Astrocyte (in vitro differentiated cells and primary cell): ENCODE measurements at places on chromosomes 3 and 15. TPM values are rescaled to one million over a fixed set of nuclear protein-coding genes. Genes with fewer than 3 reads are reported as not detected.

ST6GAL1 gene
- 15.8 and 19.3 TPM in 2 replicates for total RNA-seq

PCBP4 gene
- total RNA-seq: 95.4 and 102 TPM in 2 replicates

HYAL1 gene
- total RNA-seq: 0.27 and 0.46 TPM in 2 replicates

HGD gene
- total RNA-seq: 0.52 TPM in 1 of 2 replicates, not detected in the other

CAMKV gene
- total RNA-seq: 0.22 and 0.45 TPM in 2 replicates

C2CD4B gene
- total RNA-seq: not detected in 2 replicates

WDR76 gene
- total RNA-seq: 0.73 and 1.0 TPM in 2 replicates

GRCh38 chr3:112348943-112349342, 16.0 kb downstream of the CD200 start:
- DNase-seq: no peak

DNA sequence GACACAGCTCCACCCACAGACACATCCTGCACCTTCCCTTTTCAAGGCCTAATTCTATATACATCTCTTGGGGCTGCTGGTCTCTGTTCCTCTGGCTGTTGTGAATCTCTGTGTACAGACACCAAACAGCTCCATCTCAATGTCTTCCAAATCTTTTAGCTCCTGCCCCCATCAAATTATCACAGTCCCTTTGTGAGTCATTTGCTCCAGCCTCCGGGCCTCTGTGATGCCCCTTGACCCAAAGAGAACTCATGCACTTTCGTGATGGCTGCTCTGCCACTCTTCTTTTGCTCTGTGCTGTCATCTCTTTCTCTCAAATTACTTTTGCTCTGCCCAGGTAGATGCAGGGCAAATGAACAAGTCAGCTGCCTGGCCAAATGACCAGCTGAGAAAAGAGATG, 369.0 kb upstream of the CDIN1 start:
- no peak for DNase-seq

DNA sequence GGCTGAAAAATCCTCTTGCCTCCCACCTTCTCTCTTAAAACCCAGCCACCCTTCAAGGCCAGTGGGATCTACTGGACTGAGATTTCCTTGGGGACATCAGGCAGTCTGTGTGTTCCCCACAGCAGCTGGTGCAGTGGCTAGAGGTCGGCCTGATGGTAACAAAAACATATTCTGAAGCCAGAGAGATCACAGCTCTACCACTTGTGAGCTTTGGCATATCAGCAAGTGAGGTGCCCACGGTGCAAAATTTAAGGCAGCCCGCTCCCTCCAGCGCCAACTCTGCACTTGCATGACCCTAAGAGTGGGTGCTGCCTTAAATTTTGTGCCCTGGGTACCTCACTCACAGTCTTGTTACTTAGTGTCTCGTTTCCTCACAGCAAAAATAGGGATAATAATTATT, 97.2 kb downstream of the MESD start:
- no peak for DNase-seq

- no peak for DNase-seq
Measured at GRCh38 chr3:83662381-83662960, 1296.3 kb upstream of the CADM2 start.

- no peak for DNase-seq
Measured at GRCh38 chr15:43901495-43901894, 74.7 kb downstream of the WDR76 start.

DNA sequence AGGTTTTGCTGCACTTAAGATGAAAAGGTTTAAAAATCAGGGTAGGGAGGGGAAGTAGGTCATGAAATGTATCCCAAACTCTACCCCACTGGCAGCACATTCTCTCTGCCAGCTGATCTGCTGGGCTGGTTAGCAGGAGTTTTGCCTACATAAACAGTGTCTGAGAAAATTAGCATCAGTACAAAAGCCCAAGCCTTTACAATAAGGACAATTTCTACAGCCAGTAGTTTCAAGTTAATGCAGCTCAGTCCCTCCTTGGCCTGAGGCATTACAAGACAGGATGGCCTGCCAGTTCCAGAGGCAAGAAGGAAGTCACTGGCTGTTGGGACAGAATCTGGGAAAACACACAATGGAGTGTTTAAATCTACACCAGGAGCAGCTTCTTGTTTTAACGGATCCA, 32.8 kb downstream of the NCEH1 start:
- no peak for DNase-seq

- DNase-seq: no peak
Measured at GRCh38 chr3:195551381-195551978, 8.4 kb upstream of the PPP1R2 start.

GRCh38 chr3:170966495-170966894, 58.1 kb upstream of the EIF5A2 start:
- DNase-seq: peak; percentile 20

GRCh38 chr3:64055076-64055475, 31.8 kb upstream of the PSMD6 start:
- DNase-seq: no peak

GRCh38 chr3:49295489-49296058, 18.5 kb upstream of the C3orf62 start:
- no peak for DNase-seq

DNA sequence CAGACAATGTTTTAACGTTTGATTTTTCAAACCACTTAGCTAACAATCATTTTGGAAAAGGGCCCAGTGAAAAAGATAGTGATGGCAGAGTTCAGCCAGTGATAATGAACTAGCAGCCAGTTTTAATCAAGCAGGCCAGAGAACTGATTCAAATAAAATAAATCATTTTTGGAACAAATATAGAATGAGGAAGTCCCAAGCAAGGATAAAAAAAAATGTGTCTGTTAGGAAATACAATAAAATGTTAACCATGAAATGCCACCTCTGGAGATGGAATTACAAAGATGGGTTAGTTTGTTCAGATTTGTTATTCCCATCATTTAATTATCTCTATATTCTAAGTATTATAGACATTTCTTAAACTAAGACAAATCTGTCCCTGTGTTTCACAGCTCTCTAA, 1.1 kb downstream of the HERC1 start:
- no peak for DNase-seq

DNA sequence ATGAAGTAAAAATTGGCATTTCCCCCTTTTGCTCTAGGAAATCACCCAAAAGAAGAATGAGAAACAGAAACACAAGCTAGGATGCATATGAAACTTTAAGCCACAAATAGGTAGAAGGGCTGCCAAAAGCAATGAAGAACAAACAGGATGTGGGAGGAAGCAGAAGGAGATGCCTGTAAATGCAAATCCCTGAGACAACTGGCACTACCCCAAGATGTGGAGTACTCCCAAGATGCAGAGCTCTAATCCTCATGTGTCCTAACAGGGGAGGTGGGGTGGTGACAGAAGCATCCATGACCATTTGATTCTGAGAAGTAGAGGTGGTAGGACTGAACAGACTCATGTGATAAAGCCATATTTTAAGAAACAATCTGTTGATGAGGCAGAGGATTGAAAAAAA, 31.9 kb upstream of the ZNF280D start:
- peak; percentile 81 for DNase-seq
